ENCODE measurements at places on chromosomes 1 and 21.

- DNase-seq, result no peak
Observed at GRCh38 chr1:54168206-54168965, 15.6 kb upstream of the CDCP2 start.

GRCh38 chr1:184530226-184530625, 143.4 kb downstream of the C1orf21 start:
- DNase-seq, result no peak

DNA sequence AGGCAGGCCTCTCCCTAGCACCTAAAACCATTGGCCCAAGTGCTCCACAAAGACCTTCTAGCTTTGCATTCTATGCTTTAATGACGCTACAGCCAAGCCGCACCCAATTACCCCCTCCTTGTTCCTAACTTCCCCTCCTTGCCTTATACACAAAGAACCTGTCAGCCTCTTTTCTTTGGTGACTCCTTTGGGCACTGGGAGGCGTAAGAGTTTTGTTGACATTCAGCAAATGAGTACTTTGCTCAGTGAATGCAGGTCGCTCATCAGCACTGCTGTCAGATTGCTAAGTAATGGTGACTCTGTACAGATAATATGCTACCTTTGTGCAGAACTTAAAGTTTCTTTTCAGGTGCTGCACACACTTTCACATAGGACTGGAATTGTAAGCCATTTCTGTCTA, 187.6 kb upstream of the FAM78B start:
- no peak for DNase-seq

- DNase-seq, result no peak
Observed at GRCh38 chr21:36914244-36915013, 52.0 kb downstream of the HLCS start.

GRCh38 chr1:209316929-209317328, 266.6 kb upstream of the CAMK1G start:
- no peak for DNase-seq

GRCh38 chr1:25782608-25783201, 17.3 kb upstream of the SELENON start:
- DNase-seq, result no peak

DNA sequence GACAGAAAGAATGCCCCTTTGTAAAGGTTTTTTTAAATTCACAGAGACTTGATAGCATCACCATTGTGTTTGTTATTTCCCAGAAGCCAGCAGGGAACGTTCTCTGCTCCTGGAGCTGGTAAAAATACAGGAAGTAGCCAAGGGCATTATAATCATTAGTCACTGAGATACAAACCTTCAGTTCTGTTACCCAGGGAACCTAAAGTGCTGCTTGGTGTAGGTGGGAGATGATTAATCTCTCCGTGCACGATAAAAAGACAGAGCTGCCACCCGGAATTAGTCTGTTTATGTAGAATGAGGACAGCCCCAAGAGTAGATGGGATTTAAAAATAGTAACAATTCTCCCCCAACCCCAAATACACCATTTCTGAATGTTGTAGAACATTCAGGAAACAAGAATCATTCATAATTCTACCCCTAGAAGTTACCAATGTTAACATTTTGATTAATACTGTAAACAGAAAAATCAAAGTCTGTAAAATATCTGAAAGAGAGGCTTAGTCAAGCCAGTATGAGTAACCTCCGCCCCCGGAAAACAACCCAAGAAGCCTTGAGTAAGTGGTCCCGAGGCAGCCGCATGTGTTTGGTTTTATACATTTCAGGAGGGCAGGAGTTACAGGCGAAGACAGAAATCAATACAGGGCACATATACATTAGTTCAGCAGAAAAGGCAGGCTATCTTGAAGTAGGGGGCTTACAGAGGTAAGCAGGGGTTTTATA, 45.3 kb upstream of the CTBS start:
- peak; percentile 53 for DNase-seq

DNA sequence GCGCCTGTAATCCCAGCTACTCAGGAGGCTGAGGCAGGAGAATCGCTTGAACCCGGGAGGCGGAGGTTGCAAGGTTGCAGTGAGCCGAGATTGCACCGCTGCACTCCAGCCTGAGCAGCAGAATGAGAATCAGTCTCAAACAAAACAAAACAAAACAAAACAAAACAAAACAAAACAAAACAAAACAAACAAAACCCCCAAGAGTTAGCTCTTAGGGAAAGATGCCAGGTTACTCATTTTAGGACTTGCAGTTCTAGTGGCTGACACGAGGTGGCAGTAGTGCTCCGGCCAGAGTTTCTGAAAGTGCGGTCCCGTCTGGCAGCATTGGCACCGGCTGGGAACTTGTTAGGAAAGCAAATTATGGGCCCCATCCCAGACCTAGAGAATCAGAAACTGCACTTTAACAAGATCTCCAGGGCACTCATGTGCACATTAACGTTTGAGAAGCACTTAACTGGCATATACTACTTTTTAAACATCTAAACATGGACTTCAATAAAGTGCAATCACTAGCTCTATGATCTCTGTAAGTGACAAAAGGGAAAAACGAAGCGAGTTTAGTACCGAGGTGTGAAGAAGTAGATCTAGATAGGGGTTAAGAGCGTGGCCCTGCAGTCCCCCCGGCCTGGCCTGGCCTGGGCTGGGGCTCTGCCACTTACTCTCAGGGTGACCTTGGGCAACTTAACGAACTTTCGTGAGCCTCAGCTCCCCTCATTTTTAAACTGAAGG, 41.9 kb upstream of the TNFRSF1B start:
- peak; percentile 75 for DNase-seq

DNA sequence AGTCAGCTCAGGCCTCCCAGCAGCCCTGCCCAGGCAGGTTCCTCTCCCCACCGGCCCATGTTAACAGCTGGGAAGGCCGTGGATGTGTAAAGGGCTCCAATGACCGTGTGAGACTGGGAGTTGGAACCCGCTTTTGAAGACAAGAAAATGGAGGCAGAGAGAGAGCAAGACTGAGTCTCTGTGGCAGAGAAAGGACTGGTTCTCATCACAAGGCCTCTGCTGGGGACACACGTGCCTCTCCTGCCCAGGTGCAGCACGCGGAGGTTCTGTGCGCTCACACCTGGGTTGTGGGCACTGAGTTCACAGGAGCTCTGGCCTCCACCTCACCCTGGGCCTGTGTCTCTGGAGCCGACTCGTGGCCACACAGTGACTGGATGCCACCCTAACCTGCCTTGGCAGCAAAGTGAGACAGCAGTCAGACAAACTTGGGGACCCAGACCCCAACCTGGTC, 27.0 kb downstream of the RUNX3 start:
- DNase-seq, result no peak

DNA sequence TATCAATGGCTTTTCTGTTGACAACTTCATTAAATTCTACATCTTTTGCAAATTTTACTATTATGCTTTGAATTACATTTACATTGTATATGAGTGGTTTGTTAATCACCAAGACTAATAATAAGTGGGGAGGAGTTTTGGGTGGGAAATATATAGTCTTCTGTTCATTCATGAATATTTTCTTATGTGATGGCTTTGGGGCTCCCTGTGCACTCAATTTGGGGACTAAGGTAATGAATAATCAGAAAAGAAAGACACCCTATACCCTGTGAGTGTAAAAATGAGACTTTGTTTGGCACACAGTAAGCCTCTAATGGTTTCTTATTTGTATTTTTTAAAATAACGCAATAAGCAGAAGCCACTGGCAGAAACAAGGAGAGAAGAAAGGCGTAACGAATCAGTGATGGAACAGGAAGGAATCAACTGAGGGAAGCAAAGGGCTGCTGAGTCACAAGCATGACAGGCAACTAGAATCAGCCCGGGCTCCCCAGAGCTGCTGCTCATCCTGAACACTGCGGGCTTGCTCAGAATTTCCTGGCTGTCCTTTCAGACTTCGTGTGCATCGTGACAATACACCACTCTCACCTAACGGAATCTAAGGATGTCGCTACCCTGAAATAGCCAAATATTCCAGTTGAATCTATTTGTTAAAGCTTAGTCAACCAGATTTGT, 20.8 kb upstream of the RGS2 start:
- DNase-seq, result peak; percentile 56

- no peak for DNase-seq
Observed at GRCh38 chr1:187143783-187144182, 315.0 kb downstream of the PLA2G4A start.

- DNase-seq, result no peak
Observed at GRCh38 chr1:183566026-183566425, 24.2 kb downstream of the NCF2 start.

DNA sequence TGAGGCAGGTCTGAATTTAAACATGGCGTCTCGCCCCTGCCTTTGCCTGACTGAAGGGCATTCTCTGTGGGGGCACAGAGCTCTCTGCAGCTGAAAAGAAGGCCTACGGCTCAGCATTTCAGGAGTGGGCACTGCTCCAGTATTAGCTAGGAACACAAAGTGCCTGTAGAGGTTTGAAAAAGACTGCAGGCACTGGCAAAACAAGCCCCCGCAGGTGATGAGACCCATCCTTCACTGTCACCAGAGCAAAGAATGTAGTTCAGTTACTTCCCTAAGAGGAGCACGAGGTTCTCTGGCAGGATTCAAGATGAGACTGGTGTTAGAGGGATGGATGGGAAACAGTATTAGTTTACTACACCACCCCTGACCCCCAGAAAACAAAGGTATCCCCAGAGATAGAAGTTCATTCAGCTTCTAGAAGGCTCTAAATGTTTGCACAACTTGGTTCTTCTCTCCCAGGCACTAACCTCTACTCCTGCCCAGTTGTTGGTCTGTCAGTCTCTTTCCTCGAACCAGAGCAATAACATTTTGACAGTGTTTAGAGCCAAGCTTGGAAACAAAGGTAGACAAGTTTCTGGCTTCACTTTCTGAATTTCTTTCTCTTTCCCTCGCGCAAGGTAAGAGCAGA, 101.9 kb upstream of the KCNE2 start:
- DNase-seq, result no peak

DNA sequence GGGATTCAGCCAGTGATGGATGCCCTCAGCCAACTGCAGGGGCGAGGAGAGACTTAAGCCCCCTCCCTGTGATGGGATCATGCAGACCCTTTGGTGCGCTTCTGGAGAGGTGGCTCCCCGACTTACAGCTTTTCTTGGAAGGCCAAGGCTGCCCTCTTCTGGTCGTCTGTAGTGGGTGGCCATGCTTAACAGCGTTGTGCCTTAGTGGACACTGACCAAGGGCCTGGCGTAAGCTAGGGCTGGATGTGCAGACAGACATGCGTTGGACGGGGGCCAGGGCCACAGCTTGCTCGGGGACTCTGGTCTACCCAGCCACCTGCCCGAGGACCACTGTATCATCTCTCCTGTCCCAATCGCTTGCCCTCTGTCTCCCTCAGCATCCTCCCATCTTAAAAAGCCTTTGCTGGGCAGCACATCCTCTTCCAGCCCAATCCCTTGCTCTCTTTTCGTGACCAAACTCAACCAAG, 5.5 kb downstream of the AZIN2 start:
- DNase-seq, result peak; percentile 84

DNA sequence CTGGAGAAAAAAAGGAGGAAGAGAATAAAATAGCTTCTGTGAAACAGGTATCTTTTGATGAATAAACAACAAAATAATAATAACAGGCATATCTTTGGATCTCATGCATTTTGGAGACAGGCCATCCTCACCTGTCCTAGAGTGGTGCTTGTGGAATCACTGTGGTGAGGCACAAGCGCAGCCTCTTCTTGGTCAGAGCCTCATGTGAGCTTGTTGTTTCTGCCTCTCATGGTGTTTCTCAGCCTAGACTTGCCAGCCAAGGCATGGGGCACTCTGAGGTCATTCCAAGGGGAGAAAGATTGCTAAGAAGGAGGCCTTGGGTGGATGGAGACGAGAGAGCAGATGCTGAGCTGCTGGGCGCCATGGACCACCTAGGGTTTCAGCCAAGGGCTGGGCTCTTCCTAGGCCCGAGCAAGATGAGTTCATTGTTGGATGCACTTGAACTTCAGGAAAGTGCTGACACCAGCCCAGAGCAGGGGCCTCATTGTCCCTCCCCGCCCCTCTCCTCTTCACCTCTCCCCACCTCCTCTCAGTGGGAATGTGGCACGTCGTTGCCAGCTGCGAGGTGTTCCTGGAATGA, 49.5 kb downstream of the ATP5PO start:
- no peak for DNase-seq

DNA sequence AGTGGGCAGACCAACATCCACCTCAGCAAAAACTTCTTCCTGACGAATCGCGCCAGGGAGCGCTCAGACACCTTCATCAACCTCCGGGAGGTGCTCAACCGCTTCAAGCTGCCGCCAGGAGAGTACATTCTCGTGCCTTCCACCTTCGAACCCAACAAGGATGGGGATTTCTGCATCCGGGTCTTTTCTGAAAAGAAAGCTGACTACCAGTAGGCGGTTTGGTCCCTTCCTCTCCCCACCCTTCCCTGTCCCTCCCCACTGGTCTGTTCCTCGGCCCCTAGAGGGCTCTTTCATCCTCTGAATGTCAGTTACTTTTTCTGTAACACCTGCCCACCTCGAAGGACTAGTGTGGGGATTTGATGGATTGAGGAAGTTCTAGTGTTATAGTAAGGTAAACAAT, 46.9 kb downstream of the CAPN2 start:
- no peak for DNase-seq

- peak; percentile 16 for DNase-seq
Observed at GRCh38 chr1:192905049-192905448, 96.2 kb downstream of the RGS2 start.

DNA sequence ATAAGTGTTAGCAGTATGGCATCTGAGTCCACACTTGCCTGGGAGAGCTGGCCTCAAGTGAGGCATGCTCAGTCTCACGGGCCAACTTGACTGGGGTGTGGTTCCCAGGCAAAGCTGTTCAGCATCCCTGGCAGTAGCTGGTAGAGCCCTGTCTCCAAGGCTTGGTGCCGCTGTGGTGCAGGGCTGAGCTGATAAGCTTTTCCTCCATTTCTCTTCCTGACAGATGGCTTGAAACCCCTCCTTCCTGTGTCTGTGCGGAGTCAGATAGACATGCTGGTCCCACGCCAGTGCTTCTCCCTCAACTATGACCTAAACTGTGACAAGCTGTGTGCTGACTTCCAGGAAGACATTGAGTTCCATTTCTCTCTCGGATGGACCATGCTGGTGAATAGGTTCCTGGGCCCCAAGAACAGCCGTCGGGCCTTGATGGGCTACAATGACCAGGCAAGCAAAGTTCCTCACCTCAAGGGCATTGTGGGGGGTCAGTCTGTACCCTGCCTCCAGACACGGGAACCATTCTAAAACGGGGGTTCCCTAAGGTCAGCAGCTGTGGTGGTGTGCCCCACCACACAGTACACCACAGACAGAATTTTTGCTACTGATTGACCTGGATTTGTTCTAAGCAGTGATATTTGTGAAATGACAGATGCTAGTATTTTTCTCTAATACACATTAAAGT, 13.7 kb upstream of the MIIP start:
- DNase-seq, result no peak
